ENCODE measurements at places on chromosomes 5 and 9.

GRCh38 chr5:132947671-132948070, 15.8 kb downstream of the AFF4 start:
- no peak for DNase-seq

GRCh38 chr5:141869040-141869439, 9.2 kb downstream of the PCDH1 start:
- DNase-seq: no peak

GRCh38 chr5:64840958-64841357, 72.2 kb downstream of the CWC27 start:
- DNase-seq: no peak

- peak; percentile 31 for DNase-seq
These were observed 141.4 kb downstream of the EBF1 start for GRCh38 chr5:158958021-158958994.

DNA sequence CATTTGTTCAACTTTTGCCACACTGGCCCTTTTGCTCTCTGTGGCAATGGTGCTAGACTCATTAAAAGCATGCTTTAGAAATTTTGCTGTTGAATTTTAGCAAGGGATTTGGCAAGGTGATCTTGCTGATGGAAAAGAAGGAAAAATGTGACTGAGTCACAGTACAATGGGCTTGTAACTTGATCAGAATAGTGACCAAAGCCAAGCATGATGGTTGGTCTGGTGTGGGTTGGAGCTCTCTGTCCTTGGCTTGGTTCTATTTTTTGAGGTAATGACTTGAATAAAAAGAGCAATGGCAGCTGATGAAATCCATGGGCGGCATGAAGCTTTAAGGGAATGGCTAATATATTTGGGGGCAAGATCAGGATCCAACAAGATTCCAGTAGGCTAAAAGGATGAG, 114.4 kb upstream of the ZNF366 start:
- DNase-seq: no peak

- DNase-seq: no peak
These were observed 27.6 kb upstream of the TESK1 start for GRCh38 chr9:35577486-35577885.

DNA sequence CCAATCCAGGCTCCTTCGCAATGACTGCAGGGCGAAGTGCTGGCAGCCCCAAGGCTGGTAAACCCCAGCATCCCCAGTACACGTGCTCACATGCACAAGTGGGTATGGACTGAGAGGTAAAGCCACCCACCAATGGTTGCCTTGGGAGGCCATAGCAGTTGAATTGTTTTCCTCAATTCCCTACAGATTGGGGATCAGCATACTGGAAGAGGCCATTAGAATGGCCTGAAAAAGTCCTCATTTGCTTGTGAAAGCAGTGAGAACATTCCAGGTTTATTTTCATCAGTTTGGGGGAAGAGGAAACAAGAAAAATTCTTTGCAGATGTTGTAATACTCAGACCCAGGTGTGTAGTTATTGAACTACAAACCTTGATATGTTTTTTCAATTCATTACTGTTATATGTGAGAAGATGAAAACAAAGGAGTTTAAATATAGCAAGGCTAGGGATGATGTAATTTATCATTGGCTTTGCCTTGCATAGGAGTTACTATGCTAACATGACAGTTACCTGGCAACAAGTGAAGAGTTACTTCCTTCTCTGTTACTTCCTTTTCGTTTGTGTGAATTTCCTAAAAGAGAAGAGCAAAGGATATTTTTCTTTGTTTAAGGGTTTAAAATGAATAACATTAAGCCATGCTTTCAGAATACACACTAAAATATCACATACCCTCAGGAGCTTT, 36.4 kb downstream of the MTMR12 start:
- DNase-seq: no peak

GRCh38 chr5:83368835-83369234, 102.7 kb upstream of the VCAN start:
- DNase-seq: no peak

DNA sequence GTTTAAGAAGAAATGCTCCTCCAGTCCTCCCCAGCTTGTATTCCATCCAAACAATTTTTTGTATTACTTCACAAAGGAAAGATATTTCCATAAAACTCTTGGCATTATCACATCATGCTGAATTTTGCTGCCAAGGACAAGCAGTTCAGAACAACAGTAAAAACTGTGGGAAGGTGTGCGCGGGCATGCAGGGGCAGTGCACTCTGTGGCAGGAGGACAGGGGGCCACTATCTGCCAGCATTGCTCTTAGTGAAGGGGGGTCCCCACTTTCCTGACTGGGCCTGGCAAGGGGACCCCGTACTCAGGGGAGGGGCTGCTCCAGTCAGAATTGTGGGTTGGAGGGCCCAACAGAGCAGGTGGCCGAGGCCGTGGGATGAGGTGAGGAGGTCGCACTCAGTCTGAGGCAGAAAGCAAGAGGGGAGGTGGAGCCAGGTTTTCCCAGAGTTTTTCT, 32.8 kb downstream of the ANGPTL2 start:
- no peak for DNase-seq

- no peak for DNase-seq
These were observed 196.5 kb downstream of the GADD45G start for GRCh38 chr9:89801341-89801740.

DNA sequence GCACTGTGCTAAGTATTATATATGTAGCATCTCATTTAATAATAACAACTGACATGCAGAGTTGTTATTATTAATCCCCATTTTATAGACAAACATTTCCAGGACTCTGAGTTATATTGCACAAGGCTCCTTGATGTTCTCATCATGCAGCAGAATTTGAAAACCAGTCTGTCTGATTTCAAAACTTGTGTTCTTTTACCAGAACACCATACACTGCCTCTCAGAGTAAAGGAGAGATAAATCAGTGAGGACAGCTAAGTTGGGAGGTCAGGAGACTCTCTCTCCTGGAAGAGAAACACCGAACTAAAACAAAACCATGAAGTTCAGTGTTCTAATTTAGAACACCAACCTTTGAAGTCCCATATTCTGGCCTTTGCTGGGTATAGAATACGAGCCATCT, 92.7 kb upstream of the TNC start:
- DNase-seq: no peak

DNA sequence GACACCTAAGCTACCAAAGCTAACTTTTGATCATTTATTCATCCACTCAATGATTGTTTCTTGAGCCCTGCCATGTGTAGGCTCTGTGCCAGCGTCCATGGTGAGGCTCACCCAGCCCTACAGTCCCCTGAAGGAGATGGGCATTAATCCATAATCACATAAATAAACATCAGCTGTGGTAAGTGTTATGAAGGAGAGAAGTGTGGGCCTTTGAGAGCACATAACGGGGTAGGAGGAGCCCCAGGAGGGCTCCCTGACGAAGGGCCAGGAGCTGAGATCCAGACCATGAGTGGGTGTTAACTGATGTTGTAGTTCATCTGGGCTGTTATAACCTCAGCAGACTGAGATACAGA, 53.9 kb upstream of the AFAP1L1 start:
- no peak for DNase-seq

- no peak for DNase-seq
These were observed 1896.9 kb upstream of the CDH6 start for GRCh38 chr5:29296548-29296947.

GRCh38 chr5:51997949-51998348, 614.7 kb downstream of the ISL1 start:
- no peak for DNase-seq

GRCh38 chr5:9314558-9314957, 231.3 kb downstream of the SEMA5A start:
- no peak for DNase-seq

DNA sequence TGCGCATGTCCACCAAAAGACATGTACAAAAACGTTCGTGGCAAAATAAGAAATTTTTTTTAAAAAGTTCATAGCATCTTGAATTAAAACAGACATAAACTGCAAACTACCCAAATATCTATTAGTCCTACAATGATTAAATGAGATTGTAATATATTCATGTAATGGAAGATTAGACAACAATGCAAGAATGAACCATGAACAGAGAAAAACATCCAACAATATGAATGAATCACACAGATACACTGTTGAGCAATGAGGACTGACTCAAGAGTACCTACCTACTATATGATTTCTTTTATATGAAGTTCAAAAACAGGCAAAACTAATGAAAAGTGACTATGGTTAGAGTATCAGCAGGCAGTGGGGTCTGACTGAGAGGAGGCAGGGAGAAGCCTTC, 17.9 kb upstream of the CTNNAL1 start:
- DNase-seq: no peak

DNA sequence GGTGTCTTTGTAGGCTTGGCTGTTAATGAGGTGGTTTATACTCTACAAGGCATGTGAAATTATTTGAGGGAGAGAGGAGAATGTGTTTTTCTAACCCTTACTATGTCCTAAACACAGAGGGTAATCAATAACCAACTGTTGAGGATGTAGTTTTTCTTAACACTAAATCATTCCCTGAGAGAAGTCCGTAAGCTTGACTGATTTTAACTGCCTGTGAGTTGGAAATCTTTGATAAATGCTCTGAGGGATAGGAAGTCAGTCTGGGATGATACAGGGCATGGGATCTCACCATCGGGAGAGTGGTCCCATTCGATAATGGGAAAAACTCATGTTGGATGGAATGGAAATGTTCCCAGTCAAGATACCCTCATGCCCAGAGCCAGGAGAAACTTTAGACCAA, 249.6 kb downstream of the PDZD2 start:
- no peak for DNase-seq

DNA sequence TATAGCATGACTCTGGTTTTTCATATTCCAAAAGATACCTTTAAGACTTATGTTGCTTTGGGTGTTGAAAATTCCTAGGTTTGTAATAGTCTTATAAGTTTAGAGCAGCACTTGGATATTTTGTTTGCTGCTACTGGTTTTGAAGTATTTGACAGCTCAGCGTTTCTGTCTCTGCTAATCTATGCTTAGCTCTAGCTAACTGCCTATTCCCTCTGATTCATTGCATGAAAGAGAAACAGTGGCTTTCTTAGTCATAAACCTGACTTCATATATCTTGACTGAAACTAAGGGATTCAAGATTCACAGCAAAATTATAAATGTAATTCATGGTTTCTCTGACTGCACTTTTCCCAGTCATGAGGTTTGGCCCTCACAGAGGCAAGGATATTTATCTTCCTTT, 35.6 kb upstream of the ANXA1 start:
- no peak for DNase-seq

GRCh38 chr5:142529626-142530278, 156.1 kb downstream of the FGF1 start:
- no peak for DNase-seq

DNA sequence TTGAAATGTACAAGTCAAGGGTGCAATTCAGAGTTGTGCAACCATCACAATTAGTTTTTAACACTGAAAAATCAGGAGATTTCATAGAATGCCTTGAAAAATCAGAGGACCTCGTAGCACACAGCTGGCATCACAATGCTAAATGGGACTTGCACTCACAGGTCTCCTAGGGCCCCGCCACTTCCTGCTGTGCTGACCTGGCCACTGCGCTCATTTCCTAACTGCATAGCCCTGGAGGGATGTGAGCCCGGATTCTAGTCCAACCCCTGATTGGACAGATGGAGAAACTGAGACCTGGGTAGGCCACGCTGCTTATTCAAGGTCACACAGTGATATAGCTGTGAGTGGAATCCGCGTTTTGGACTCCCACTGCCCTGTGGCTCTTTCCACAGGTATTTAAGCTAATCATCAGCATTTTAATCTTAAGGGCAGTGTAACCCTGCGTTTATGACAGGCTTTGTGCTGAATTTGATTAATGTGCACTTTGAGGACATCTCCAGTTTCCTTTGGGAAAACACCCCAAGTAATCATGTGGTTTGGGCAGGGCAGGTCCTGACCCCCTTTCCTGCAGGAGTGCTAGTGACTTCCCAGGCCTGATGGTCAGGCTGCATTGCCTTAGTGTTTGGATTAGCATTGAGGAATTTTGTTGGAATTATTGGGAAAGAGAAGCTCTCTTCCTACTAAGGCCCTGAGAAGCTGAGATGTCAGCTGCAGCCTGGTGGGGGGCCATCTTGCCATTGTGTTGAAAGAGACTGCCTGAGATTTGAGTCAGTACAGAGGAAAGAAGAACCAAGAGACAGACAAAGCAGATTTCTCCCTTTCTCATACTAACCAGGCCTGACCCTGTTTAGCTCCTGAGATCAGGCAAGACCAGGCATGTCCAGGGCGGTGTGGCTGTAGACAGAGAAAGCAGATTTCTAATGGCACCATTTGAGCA, 36.2 kb downstream of the STC2 start:
- no peak for DNase-seq

GRCh38 chr5:148912714-148913398, 86.4 kb downstream of the ADRB2 start:
- DNase-seq: no peak

DNA sequence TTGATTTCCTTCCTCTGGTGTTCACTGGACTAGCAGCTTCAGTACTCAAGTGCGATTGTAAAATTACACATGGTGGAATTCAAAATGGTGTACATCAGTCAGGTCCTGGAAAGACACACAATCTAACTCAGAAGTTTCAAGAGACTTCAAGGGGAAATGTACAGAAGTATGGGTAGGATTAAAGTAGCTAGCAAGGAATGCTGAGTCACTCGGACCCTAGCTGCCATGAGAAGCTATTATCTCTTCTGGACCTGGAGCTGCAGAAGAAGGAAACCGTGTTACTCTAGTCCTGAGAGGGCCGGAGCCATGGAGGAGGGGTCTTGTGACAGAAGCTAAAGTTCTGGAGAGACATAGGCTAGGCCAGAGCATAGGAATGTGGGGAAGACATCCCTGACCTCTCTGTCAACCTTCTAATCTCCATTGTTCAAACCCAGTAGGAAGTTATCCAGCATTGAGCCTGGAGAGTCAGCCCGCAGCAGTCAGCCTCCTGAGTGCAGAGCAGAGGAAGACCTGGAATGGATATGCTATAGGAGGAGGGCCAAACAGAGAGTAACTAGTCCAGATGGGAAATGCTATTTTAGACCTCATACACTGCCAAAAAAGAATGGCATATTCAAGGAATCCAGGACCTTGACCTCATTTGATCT, 84.3 kb downstream of the GHR start:
- no peak for DNase-seq

GRCh38 chr5:101915554-101915953, 380.5 kb downstream of the SLCO4C1 start:
- DNase-seq: no peak

DNA sequence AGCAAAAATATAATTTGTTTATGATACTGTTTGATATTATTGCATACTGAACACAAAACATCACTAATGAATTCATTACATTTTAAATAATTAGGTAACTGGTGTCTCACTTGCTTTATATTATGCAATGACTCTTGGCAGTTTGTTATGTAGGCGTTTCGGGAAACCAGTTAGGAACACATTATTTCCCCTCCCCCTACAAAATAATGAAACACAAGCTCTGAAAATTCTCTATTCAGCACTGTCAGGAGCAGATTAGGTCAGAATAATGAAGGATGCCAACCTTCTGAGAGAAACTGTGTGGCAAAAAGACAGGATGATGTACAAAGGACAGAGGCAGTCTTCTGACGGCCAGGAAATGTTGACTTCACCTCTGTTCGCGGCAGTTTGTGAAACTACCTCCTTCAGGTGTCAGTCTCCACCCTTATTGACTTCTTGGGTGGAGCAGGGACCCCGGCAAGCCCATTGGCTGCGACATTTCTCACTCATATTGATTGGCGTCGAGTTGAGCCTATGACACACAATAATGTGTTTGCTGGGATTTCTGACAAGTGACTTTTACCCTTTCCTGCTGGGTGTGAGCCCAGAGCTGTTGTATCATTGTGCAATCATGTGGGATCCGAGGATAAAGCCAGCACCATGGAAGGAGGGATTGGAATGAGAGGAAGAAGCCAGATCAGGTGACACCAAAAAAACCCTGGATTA, 33.9 kb downstream of the SH3PXD2B start:
- DNase-seq: no peak
